SK-MEL-5 (cell line): ENCODE measurements at places on chromosomes 1 and 21.

DNA sequence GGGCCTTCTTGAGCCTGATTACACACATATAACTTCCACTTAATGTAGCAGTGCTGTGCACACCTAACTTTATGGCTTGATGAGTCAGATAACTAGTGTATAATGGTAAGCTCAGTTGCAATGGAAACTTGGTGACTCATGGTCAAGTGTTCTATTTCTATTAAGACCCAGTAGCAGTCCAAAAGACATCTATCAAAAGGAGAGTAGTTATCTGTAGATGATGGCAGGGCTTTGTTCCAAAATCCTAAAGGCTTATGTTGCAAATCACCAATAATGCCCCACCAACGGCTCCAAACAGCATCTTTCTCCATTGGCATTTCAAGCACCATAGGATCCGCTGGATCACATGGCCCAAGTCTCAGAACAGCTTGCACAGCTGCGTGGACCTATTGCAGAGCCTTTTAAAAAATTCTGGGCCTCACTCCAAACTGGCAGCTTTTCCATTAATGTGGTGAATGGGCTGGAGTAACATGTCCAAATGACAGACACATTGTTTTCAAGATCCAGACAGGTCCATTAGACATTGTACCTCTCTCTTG lies 566.8 kb upstream of the USP24 start:
- no peak for DNase-seq

GRCh38 chr21:45513741-45514310 lies 28.4 kb downstream of the SLC19A1 start:
- DNase-seq, result no peak

GRCh38 chr1:181141431-181141910 lies 53.0 kb downstream of the IER5 start:
- peak; percentile 29 for DNase-seq

GRCh38 chr1:209617047-209617673 lies 33.6 kb downstream of the CAMK1G start:
- DNase-seq, result no peak

DNA sequence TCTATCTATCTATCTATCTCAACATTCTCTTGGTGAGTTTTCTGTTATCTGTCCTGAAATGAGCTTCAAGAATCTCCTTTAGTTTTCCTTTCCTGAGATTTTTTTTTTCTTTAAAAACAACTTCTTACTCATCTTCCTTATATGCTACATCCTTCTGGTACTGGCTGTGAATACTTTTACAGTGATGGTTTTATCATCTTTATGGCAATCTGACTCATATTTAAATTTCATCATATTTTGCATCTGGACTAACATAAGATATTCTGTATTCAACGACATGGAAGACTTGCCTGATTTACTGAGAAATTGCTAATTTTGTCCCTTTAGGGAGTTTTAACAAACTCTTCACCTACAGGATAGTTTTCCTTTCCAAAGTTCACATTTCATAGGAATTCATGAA lies 33.0 kb downstream of the PDE4B start:
- no peak for DNase-seq
